Activated T-cell treated with anti-CD3 and anti-CD28 coated beads, Interleukin-2, amount 50 U/mL, for 72 hours (primary cell): ENCODE measurements at places on chromosomes 7 and 10. TPM values are rescaled to one million over a fixed set of nuclear protein-coding genes. Genes with fewer than 3 reads are reported as not detected.

DNA sequence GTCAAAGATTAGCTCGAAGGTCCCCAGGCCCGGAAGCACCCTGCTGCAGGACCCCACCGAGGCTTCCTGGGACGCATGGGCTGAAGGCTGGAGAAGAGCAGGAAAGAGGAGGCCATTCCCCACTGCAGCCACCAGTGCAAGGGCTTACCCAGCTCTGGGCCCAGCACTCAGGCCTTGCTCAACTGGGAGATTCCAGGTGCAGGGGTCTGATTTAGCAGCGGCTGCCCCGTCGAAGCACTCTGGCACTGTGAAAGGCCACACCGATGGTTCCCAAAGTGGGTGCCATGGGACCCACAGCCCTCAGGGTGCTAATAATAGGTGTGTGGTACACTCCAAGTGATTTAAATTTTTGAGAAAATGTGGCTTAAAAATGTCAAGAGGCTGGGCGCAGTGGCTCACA, 130.9 kb downstream of the OAT start:
- no peak for DNase-seq

Gene MTG1
- total RNA-seq, result 67.2 TPM

DNA sequence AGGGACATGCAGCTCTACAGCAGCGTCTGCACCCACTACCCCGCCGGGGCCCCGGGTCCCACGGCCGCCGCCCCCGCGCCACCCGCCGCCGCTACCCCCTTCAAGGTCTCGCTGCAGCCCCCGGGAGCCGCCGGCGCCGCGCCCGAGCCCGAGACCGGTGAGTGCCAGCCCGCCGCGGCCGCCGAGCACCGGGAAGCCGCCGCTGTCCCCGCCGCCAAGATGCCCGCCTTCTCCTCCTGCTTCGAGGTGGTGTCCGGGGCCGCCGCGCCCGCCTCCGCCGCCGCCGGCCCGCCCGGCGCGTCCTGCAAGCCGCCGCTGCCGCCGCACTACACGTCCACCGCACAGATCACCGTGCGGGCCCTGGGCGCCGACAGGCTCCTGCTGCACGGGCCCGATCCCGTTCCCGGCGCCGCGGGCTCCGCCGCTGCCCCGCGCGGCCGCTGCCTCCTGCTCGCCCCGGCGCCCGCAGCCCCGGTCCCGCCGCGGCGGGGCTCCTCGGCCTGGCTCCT, 631 bp downstream of the OTUD1 start:
- DNase-seq, result no peak

DNA sequence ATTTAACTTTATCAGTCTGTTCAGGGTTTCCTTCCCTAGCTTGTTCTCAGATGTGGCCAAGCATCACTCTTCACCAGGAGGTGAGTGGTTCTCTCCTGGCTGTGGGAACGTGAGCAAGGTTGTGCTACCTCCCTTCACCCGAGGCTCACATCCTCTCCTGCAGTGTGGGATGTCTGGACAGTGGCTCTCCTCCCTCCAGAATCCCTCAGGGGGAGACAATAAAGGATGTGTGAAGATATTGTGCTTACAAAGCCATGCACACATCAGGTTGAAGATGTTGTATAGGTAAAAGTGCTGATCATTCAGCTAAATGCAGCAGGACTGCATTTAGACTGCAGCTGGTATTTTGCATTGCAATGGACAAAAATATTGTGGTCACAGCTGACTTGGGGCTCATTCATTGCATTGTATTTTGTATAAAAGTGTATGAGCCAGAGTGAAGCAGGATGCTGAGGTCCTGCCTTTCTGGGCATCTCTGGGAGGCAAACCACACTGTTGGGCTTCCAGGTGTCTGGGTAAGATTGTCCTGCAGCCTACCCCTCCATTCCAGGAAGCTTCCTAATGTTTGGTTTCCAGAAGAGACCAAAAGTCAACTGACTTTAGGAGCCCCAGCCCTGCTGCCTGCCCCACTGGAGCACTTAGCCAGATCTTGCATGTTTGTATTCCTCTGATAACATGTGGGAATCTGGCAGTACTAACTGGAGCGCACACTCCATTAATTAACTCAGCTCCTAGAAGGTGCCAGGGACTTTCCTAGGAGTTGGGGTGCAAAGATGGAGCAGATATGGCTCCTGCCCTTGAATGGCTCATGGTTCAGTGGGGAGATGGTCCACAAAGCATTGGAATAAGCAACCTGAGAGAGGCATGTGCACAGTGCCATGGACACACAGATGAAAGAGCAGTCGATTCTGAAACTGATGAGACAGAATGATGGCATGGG, 292.5 kb upstream of the ZNF32 start:
- no peak for DNase-seq

Gene PNLIPRP3
- not detected for total RNA-seq

Gene MYOZ1
- not detected for total RNA-seq

- no peak for DNase-seq
Measured at GRCh38 chr10:84991301-84991700, 662.9 kb downstream of the CCSER2 start.

DNA sequence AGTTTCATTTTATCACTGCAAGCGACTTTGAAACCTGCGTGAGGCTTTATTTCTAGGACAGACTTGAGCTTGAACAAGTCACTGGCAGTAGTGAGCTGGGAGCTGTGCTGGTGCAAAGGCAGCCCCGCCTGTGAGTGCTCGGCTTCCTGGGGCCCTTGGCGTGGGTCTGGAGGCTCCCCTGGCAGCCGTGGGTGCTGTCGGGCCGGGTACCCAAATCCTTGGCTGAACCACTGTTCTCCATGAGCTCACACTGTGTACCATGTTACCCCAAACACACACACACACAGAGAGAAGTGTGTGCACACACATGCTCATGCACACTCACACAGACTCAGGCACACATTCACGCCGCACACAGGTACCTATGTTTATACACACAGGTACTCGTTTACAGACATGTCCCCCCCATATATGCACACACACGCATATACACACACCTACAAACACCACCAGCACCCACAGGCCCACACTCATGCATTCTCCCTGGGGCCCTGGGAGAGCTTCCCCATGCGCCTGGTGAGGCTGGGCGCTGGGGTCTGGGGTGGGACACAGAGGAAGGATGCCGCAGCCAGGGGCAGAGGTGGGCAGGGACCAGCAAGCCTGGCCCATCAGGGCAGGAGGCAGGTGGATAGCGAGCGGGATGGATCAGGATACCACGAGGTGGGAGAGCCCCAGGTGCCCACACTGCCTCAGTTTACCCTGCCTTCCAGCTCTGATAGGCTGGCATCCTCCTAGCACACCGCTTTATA, 158.8 kb downstream of the ADARB2 start:
- no peak for DNase-seq

- DNase-seq, result no peak
Measured at GRCh38 chr7:49762666-49763065, 10.8 kb upstream of the VWC2 start.

GRCh38 chr10:86087716-86088115, 278.9 kb downstream of the GRID1 start:
- DNase-seq, result no peak

- DNase-seq, result no peak
Measured at GRCh38 chr7:145339319-145339718, 503.5 kb upstream of the TPK1 start.

Gene FLNC
- total RNA-seq, result 0.02 TPM

GRCh38 chr10:69685802-69686585, 55.9 kb downstream of the FAM241B start:
- DNase-seq, result no peak

DNA sequence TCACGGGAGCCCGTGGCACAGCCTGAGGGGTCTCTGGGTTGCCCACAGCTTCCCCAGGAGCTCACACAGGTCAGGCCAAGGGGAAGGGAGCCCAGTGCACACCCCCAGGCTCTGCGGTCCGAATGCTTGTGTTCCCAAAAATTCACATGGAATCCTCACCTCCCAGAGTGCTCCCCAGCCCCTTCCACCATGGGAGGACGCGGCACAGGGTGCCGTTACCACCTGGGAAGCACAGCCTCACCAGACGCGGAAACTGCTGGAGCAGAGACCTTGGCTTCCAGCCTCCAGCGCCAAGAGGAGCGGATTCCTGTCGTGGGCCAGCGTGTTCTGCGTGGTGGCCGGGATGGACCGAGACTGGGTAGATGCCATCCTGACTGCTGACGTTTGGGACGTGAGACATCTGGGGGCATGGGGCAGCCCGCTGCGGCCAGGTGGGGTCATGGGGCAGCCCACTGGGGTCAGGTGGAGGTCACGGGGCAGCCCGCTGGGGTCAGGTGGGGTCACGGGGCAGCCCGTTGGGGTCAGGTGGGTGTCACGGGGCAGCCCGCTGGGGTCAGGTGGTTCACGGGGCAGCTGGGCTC, 149.4 kb downstream of the WDR37 start:
- no peak for DNase-seq

DNA sequence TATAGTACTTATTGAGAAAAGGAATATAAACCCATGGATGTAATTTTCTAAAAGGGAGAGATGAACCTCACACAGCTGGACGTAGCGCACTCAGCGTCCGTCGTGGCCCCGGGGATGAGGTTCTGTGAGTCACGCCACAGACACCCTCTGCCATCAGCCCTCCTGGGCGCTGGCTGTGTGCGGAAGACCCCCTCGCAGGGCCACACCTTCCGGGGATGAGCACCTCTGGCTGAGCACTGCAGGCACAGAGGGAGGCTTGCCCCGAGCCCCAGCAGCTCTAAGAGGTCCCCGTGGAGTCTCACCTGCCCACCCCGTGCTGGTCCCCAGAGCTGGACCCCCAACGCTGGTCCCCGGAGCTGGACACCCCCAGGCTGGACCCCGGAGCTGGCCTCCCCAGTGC, 215.8 kb downstream of the PTPRN2 start:
- DNase-seq, result no peak

Gene PMS2
- total RNA-seq, result 22.6 TPM

Gene JAKMIP3
- total RNA-seq, result 6.6 TPM

Gene IDI2
- not detected for total RNA-seq

Gene SLC35G1
- 4.8 TPM for total RNA-seq

DNA sequence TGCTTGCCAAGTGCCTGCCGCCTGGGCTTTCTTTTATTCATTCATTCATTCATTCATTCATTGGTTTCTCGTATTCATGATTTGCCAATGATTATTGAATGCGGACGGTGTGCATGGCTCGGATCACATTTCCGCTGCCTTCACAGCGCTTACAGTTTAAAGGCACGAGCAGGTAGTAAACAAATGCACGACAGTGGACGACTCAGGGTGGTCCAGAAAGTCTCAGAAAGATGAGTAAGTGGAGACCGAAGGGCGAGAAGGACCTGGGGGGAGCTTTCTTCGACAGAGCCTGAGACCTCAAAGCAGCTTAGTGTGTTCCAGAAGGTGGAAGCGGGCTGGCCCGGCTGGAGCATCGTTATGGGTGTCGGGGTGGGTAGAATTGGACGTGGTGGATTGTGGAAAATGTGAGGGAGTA, 506 bp downstream of the MCM10 start:
- peak; percentile 18 for DNase-seq

GRCh38 chr7:101232141-101232850, 5.3 kb downstream of the CLDN15 start:
- no peak for DNase-seq

GRCh38 chr7:105267244-105267643, 121.5 kb downstream of the SRPK2 start:
- no peak for DNase-seq

Gene PDZD7
- total RNA-seq, result 0.12 TPM

GRCh38 chr7:102875700-102876295, 37.0 kb upstream of the LRRC17 start:
- peak; percentile 63 for DNase-seq

DNA sequence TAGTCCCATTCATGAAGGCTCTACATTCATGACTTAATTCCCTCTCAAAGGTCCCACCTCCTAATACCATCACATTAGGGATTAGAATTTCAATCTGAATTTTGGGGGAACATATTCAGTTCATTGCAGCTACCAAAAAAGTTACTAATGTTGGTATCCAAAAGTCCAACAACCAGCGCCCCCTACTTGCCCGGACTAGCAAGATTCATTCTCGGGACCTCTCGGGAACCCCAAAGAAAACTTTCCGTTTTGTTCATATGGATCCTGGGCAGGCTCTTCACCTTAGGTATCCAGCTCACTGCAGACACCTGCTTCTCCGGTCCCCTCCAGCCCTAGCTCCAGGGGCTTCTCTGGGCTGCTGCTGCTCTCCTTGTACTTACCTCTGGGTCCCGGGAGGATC, 8.9 kb upstream of the GRK5 start:
- peak; percentile 34 for DNase-seq

Gene PCDH15
- total RNA-seq, result not detected

Gene TMEM196
- not detected for total RNA-seq

Gene MEOX2
- total RNA-seq, result not detected

Gene KIF5B
- 68.7 TPM for total RNA-seq

GRCh38 chr10:75208181-75208580, 2.4 kb upstream of the VDAC2 start:
- DNase-seq, result peak; percentile 36

DNA sequence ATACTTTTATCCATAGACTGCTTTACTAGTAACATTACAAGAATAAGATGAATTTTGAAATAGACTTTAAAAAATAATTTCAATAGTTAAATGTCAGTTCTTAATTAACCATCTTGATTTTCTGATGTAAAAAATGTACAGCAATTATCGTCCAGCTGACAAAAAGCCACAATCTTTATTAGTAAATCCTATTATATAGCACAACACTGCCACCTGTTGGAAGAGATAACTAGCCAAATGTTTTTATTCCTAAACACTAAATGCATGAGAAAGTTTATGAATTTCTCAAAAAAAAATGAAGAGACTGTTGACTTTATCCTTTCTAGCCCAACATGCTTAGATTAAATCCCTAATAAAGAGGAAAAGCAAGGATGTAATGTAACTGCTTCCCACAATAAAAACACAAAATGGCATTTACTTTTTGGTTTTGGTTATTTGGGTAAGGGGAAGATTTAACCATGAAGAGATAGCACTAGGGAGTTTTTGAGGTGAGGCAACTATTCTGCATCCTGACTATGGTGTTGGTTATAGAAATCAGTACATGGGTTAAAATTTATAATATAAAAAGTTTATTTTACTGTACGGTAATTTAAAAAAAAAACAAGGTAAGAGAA, 8.0 kb downstream of the COA1 start:
- DNase-seq, result peak; percentile 16

GRCh38 chr7:30321882-30322192, 37.4 kb downstream of the ZNRF2 start:
- no peak for DNase-seq

DNA sequence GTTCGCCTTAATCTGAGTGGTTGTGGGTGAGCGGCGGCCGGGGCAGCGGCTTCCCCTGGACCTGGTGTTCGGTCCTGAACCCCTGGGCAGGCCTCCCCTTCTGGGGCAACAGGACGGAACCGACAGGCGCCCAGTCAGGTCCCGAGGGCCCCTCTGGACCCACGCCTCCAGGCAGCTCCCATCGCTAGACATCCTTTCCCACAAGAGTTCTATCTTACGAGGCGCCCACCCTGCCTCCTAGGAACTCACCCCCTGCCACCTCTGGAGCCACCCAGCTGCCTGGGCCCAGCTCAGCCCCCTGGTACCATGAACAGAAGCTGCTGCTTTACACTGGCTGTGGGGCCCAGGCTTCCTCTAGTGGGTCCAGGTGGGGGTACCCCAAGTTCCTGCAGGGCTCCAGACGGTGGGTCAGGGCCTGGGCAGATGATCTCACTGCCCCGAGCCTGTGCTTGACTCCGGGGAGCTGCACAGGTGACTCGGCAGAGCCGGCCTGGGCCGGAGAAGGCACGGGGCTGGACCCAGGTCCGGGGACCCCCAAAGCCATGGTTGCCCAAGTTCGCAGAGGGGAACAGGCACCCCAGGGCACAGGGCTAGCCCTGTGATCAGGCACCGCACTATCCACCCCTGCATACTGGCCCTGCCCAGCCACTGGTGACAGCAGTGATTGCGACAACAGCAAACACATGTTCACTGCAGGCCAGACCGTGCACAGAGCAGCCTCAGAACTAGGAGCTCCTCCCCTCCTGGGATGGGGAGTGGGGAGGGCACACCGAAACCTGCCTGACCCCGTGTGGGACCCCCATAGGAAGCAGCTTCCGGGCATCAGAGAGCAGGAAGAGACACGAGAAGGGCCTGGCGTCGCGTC, 180.3 kb downstream of the ELFN1 start:
- DNase-seq, result no peak

Gene GPR85
- total RNA-seq, result not detected
